Fibroblast of upper back skin (primary cell): ENCODE measurements at places on chromosomes 2 and 18.
A peak's percentile ranks its signal among the peaks of the same experiment; 100 is the strongest.

DNA sequence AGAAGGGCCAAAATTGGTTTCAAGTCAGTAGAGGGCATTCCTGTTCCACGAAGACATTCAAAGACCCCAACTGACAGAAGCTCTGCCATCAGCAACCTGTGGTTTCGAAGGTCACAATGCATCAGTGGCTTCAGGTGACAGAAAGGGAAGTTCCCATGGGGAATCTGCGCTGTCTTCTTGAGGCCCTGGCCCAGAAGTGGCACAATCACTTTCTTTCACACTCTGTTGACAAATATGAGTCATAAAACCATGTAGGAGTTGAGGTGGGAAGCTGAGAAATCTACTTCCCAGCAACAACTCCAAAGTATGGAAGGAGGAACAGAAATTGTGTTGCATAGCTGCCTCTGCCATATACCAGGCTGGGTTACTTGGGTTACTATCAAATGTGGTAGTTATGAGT lies 621.1 kb upstream of the FANCL start:
- DNase-seq = no peak

GRCh38 chr2:64858541-64859311 lies 130.5 kb upstream of the SLC1A4 start:
- no peak for DNase-seq

DNA sequence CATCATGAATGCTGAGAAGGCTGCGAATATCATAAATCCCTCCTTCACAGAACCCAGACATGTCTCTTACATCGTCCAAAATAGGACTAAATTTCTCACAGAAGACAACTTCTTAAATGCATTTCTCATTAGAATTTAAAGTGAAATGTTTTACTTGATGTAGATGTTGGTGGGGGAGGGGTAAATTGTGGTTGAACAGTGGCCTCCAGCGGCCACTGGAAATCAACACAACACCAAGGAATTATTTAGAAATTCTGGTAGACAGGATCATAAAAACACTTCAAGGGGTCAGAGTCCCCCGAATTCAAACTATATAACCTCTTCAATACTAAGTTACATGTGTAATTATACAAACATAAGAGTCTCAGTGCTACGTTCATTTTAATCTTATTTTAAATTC lies 135.9 kb downstream of the ABCA12 start:
- peak; percentile 43 for DNase-seq

GRCh38 chr18:46555724-46556123 lies 101.3 kb downstream of the LOXHD1 start:
- no peak for DNase-seq

DNA sequence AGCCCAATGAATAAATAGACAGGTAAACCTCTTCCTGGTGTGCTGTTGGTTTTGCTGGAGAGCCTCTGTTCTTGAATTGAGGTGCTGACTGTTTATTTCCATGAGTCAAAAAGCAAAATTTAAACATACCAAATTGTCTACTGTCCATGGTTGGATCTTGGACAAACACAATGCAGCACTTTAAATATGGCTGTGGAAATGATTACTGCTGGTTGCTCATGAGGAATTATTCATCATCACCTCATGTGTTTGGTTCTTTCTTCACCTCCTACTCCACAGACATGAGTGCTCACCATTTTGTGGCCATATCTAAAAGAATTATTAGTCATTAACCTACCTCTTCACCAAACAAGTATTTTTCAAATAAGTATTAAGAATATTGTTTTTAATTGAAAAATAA lies 85.3 kb upstream of the GALNT5 start:
- peak; percentile 38 for DNase-seq

DNA sequence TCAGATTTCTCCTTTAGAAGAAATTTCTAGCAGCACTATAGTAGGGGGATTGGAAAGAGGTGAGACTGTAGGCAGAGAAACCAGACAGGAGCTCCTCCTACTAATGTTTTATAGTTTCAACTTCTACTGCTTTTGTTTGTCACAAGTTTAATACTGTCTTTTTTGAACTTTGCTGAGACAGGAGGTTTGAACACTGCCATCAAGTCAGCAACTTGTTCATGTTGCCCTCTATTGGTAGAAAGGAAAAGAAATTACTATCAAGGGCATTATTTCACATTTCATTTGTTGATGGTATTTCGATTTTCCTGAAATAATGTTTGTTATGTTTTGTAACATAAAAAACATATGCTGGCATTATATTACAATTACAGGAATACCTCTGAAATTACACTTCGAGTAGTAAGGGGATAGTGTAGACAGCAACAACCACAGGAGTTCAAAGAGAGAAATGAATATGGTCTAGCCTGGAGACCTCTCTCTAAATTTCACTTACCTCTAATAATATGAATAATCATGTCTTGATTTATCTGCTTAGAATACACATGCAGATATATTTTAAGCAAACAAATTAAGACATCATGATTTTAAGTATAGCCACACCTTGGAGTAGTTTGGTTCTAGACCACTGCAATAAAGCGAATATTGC lies 12.4 kb upstream of the CCDC88A start:
- DNase-seq = peak; percentile 45

- DNase-seq = peak; percentile 11
Observed at GRCh38 chr2:149703281-149703680, 115.7 kb upstream of the MMADHC start.

DNA sequence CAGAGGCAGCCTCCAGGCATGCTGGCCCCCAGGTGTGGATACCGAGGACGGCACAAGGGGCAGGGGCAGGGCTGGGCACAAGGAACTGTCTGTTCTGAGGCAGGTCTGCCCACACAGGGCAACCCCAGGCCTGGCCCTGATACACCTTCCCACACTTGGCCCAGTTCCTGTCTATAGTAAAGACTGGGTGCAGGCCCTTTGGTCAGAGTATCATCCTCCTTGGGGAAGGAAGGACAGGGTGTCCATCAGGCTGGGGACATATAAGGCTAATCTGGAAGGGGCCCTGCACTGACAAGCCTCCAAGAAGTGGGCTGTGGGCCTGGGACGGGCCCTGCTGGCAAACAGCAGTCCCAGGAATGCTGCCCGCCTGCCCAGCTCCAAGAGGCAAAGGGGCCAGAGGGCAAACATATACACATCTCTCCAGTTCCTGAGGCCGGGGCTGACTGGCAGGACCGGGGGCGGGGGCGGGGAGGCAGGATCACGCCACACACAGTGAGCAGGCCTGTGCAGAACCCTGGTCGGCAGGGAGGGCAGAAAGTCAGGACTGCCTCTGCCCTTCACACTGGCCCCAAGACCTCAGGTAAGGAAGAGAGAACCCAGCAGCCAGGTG lies 18.9 kb downstream of the SDC1 start:
- no peak for DNase-seq

- peak; percentile 69 for DNase-seq
Observed at GRCh38 chr2:216857131-216857550, 2.7 kb downstream of the TNP1 start.

DNA sequence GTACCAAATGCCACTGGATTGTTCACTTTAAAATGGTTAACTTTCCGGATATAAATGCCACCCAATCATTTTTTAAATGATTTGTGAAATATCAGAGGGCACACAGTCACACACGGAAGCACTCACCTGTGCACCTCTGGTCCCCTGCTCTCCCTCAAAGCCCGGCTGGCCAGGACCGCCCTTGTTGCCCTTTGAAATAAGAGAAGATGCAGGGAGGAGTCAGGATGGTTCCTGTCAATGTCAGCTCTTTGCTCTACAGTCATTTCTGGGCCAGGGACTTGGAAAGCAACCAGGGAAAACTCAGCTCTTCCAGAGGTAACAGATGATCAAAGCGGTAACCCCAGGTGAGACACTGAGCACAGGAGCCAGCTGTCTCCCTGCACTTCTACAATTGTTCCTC lies 60.7 kb downstream of the COL6A3 start:
- DNase-seq = no peak

DNA sequence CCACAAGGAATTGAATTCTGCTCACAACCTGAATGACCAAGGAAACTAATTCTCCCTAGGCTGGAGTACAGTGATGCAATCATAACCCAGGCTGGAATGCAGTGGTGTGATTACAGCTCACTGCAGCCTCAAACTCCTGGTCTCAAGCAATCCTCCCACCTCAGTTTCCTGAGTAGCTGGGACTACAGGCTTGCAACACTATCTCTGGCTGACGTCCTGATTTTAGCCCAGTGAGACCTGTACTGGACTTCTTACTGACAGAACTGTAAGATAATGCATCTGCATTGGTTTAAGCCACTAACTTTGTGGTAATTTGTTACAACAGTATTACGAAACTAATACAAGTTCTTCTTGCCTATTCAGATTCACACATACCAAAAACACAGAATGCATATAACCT lies 9.5 kb upstream of the KDSR start:
- DNase-seq = peak; percentile 50

DNA sequence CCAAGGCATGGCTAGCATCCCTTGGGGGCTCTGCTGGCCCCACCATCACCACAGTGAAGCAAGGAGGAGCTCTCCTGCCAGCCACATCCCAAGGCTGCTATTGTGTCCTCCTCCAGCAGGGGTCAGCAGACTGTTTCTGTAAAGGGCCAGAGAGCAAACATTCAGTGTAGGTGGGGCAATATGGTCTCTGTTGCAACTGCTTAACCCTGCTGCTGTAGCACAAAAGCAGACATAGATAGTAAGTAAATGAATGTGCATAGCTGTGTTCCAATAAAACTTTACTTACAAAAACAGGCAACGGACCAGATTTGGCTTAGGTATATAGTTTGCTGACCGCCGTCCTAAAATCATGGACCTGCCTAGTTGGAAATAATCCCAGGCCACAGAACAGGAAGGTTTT lies 36.4 kb upstream of the ZBTB7C start:
- peak; percentile 78 for DNase-seq

DNA sequence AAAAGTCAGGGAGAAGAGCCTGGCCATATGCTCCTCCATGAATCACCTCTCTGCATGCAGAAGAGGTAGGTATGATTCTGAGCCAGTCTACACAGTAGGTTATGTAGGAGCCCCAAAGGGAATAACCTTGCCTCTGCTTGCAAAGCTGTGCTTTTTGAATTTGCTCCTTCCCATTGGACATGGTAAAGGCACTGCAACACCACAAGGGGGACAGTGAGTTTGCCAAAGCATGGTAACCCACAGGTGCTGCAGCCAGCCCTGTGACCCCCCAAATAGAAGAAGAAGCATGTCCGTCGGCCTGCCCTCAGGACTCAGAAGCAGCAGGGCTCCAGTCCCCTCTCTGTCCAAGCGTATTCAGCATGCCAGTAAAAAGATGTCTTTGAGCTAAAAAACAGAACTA lies 51.0 kb upstream of the BCL2L11 start:
- DNase-seq = no peak

DNA sequence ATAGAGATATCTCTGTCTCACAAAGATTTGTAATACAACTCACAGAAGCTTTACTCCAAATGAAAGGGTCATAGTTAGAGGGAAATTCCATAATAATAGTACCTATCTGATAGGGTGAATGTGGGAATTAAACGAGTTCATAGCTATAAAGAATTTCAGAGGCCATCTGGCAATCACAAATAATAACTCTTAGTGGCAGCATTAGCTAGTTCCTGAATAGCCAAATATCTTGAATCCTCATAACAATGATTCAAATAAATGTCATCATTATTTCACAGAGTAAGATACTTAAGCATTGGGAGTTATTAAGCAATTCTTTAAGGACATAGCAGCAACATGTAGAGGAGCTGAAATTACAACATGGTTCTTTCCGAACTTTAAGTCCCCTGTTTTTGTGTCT lies 1265.0 kb upstream of the PIK3C3 start:
- DNase-seq = no peak

DNA sequence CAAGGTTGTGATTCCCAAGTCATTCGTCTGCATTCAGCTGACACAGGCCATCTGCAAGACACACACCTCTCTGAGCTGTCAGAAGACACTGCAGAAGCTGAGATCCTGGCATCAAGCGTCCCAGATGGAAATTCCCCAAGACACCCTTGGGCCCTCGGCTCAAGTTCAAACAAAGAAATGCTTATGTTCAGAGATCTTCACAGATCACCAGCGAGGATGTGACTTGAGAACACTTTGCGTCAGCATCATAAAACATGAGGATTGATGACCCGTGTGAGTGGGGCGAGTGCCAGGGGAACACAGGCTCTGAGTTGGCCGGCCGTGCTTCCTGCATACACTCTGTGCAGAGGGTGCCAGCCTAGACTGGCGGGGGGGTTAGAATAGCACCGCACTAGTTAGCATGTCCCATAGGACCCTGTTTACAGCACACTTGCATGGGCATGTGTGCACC lies 36.8 kb downstream of the KCNIP3 start:
- peak; percentile 91 for DNase-seq

GRCh38 chr2:73856214-73856613 lies 27.5 kb downstream of the STAMBP start:
- DNase-seq = peak; percentile 99

DNA sequence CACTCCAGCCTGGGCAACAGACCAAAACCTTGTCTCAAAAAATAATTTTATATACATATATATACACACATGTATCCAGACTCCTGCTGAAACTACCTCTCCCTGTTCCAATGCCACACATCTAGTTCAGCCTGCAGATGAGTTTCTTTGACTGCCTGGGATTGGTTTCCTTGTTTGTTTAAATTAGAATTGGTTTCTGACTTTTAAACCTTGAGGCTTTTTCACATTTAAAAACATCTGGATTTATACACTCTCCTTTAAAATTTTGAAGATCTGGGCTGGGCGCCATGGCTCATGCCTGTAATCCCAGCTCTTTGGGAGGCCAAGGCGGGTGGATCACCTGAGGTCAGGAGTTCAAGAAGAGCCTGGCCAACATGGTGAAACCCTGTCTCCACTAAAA lies 21.8 kb upstream of the CXCR1 start:
- no peak for DNase-seq

DNA sequence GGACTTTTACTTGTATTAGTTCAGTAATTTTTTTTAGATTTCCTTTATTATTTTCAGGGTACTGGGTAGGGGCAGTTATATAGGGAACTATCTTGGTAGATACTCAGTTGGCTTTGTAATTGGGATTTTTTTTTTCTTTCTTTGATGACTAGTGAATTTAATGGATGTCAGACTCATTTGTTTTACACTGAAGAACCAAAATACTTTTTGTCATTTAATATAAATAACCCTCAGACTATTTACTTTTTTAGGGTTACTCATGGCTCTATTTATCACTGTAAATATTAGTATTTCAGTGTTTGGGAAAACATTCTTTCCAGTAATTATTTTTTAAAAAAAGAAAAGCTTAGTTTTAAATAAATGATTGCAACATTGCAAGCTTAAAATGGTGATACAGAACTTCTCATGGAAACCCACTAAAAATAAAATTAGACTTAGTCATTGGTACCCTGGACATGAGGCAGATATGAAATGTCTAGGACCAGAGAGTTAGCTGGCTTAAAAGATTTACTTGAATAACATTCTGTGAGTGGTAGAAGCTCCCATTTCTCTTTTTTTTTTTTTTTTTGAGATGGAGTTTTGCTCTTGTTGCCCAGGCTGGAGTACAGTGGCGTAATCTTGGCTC lies 74.4 kb upstream of the CYP20A1 start:
- peak; percentile 3 for DNase-seq

DNA sequence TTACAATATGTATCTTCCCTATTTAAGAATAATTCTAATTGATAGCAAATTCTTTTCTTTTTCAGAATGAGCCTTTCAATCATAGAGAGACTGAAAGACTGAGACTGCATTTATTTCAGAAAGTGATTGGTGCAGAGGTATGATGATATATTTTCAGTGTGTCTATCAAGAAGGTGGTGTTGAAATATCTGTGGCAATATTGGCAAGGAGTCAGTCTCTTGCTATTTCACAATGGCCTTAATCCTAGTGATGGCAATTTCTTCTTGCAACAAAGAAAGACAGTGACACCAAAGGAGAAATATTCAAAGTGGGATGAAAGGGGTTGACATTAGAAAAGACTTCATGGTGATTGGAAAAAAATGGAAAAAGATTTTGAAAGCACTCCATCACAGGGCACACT lies 21.7 kb upstream of the ZBTB14 start:
- DNase-seq = no peak
